SJSA1 (cell line): ENCODE measurements at places on chromosomes 7 and 10.

DNA sequence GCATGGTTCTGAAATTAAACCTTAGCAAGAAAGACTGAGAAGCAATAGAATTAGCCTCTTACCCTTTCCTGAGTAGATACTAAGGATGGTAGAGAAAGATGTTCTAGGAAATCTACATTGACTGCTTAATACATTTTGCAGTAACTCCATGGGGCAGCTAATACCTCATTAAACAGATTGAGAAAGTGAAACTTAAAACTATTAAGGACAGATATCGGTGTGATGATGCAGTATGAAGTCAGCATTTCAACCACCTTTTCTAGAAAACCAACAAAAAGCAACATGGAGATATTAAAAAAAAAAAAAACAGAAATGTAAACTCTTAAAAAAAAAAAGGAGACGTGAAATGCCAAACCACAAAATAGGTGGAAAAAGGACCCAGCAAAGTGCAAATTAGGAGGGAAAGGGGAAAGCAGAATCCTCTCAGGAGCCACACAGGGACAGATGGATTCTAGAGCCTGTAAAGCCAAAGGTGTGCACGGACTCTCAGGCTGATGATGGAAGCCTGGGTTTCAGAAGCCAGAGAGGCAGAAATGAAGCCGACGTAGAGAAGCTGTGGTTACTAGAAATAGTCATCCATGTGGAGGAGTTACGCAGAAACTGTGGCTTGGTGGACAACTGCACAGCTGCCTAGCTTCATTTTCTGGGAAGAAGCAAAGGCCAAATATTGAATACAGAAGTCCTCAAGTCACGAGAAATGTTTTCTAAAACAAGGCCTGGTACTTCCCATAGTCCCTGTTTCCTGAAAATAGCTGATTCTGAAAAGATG lies 38.1 kb upstream of the GPR141 start:
- no peak overlapping the region for H3K4me3 ChIP-seq
- no peaks in the 10 kb centered on the region for H3K4me1 ChIP-seq
- H3K27ac ChIP-seq, result no peak overlapping the region
- H3K27me3 ChIP-seq, result no peaks in the 10 kb centered on the region

GRCh38 chr7:141668853-141669252 lies 33.1 kb downstream of the DENND11 start:
- no peak overlapping the region for H3K27ac ChIP-seq
- H3K4me3 ChIP-seq, result no peak overlapping the region
- H3K36me3 ChIP-seq, result peaks cover 9% of the 10 kb centered on the region
- H3K27me3 ChIP-seq, result no peaks in the 10 kb centered on the region
- H3K4me1 ChIP-seq, result peaks cover 6% of the 10 kb centered on the region

DNA sequence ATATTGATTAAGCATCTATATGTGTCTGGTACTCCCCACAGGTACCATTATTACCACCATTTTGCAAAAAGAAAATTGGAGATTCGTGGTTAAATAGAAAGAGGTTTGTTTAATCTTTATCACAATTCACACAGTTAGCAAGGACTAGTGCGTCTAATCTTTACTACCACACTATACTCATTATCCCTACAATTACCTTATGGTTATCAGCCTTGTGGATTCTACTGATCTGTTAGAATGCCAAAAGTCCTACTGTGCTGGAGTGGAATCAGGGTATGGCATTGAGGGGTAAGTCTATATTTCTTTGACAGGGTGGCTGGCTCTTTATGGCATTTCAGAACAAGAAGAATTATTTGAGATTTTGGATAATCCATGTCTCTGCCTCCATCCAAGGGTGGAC lies 156.1 kb downstream of the RNLS start:
- H3K4me3 ChIP-seq, result no peak overlapping the region
- no peaks in the 10 kb centered on the region for H3K4me1 ChIP-seq
- H3K27me3 ChIP-seq, result no peaks in the 10 kb centered on the region
- DNase-seq, result no peak

- no peaks in the 10 kb centered on the region for H3K36me3 ChIP-seq
- H3K27me3 ChIP-seq, result no peaks in the 10 kb centered on the region
- no peak for DNase-seq
Observed at GRCh38 chr7:51827631-51828030, 511.0 kb upstream of the COBL start.

- no peak overlapping the region for H3K4me3 ChIP-seq
- H3K36me3 ChIP-seq, result peaks cover 44% of the 10 kb centered on the region
- DNase-seq, result no peak
- H3K27ac ChIP-seq, result peak overlapping the region; percentile 62; the same call in 1 of the 2 replicates
- peaks cover 35% of the 10 kb centered on the region for H3K4me1 ChIP-seq
Observed at GRCh38 chr7:158550886-158551452, 36.7 kb downstream of the PTPRN2 start.

DNA sequence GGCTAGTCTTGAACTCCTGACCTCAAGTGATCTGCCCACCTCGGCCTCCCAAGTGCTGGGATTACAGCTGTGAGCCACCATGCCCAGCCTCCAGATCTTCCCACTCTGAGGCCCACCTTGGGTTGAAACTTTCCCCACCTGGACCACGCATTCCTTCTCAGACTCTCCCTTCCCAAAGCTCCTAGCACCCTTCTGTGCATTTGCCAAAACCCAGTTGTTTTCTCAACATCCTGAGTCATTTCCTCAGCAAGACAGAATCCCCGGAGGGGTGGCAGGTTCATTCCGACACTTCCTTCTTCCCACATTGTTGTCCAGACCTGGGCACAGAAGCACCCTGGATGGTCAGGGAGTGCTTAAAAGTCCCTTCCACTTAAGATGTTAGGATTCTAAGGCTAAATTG lies 28.9 kb downstream of the BAG3 start:
- H3K27me3 ChIP-seq, result no peaks in the 10 kb centered on the region
- peak; percentile 60 for DNase-seq
- H3K27ac ChIP-seq, result 0 out of 2 replicates have a peak overlapping the region, but pooled peaks have one; percentile 5
- H3K4me3 ChIP-seq, result no peak overlapping the region
- peaks cover 28% of the 10 kb centered on the region for H3K36me3 ChIP-seq
- H3K4me1 ChIP-seq, result peaks cover 37% of the 10 kb centered on the region

DNA sequence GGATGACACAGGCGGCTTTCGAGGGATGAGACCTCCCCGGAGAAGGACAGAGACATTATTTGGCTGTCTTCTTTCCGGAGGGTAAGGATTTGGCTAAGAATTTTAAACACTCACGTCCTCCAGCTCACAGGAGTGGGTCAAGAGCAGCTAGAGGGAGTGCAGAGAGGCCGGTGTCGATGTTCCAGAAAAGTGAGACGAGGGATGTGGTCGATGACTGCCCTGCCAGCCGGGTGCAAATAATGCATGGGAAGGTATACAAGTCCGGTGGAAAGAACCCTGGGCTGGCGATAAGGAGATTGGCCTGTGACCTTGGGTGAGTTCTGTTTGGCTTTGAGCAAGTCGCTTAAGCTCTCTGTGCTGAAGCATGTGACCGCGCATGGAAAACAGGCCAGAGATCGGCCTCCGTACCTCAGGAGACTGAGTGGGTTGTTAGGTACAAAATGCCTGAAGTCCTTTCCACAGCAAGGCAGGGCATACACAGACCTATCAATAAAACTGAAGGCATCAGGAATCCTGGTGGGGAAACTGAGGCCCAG lies 149.1 kb downstream of the UBE2H start:
- no peaks in the 10 kb centered on the region for H3K4me1 ChIP-seq
- DNase-seq, result no peak
- no peaks in the 10 kb centered on the region for H3K36me3 ChIP-seq
- no peak overlapping the region for H3K27ac ChIP-seq

- peak overlapping the region; percentile 44; the same call in 1 of the 2 replicates for H3K27ac ChIP-seq
- peaks cover 9% of the 10 kb centered on the region for H3K4me1 ChIP-seq
- peak overlapping the region; percentile 74 for H3K4me3 ChIP-seq
- no peaks in the 10 kb centered on the region for H3K36me3 ChIP-seq
- no peaks in the 10 kb centered on the region; the same call in 1 of the 2 replicates for H3K27me3 ChIP-seq
- peak; percentile 54 for DNase-seq
Observed at GRCh38 chr10:22315455-22316285, 518 bp upstream of the COMMD3 start.

- H3K4me3 ChIP-seq, result peak overlapping the region; percentile 14; the same call in 1 of the 2 replicates
- H3K4me1 ChIP-seq, result no peaks in the 10 kb centered on the region
- no peak for DNase-seq
Observed at GRCh38 chr10:55631071-55631654, 729.9 kb downstream of the ZWINT start.

DNA sequence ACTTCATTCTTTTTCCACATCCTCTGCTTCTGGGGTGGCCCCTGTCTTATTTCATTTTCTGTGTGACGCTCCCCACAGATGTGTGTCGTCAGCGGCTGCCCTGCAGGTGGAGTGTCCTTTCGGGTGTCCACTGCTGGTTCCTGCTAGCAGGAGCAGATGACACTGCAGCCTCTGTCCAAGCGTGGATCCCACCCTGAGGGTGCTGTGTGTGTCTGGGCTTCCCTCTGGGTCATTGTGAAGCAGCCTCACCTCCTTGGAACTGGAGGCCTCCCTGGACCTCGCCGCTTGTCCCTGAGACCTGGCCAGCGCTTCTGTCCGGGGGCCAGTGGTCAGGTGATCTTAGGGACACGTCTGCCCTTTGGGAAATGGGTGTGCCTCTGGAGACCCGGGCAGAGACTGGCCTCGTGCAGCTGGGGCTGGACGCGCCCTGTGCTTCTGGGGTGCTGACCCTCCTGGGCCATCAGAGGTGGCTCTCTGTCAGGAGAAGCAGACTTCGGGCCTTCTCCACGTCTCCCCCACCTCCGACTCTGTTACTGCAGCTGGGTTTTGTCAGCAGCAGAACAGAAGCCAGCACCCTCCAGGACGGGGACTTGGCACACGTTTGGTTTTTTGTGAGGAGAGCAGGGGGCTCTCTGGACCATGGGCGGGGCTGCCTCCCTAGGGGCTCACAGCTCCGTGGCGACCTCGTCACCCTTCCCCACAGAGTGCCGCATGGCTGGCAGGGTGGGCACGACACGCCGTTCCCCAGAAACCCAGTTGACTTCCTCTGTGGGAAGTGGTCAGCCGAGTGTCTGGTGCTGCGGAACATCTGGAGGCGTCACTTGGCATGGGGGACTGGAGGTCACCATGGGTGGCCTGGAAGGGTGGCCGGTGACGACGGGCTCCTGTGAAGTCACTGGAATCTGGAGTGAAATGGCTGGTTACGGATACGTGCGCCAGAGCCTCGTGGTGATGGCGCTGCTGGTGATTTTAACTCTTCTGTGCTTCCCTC lies 48.4 kb downstream of the INPP5A start:
- no peak overlapping the region for H3K27ac ChIP-seq
- H3K4me1 ChIP-seq, result peaks cover 10% of the 10 kb centered on the region
- no peak for DNase-seq
- no peak overlapping the region for H3K4me3 ChIP-seq
- H3K27me3 ChIP-seq, result no peaks in the 10 kb centered on the region

- no peaks in the 10 kb centered on the region for H3K36me3 ChIP-seq
- no peak overlapping the region for H3K4me3 ChIP-seq
- no peak overlapping the region for H3K27ac ChIP-seq
- no peak for DNase-seq
- peaks cover 32% of the 10 kb centered on the region for H3K4me1 ChIP-seq
- no peaks in the 10 kb centered on the region for H3K27me3 ChIP-seq
Observed at GRCh38 chr10:73971636-73972354, 26.1 kb upstream of the VCL start.

DNA sequence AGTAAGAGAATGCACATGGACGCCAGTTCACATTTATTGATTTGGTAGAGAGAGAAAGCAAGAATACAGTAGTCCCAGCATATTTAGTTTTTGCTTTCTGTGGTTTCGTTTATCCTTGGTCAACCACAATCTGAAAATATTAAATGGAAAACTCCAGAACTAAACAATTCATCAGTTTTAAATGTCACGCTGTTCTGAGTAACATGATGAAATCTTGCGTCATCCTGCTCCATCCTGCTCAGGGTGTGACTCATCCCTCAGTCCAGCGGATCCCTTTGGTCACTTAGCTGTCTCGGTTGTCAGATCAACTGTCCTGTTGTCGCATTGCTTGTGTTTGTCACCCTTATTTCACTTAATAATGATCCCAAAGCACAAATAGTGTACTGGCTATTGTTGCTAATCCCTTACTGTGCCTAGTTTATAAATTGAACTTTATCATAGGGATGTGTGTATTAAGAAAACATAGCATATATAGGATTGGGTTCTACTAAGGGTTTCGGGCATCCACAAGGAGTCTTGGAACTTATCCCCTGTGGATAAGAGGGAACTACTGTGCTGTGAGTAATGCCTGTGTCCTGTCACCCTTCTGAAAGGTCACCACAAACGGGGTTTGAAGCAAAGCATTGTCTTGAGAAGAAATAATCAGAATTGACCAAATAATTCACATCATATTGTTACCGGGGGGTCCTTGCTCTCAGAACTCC lies 73.6 kb downstream of the OTUD1 start:
- no peak overlapping the region for H3K27ac ChIP-seq
- DNase-seq, result no peak
- H3K27me3 ChIP-seq, result no peaks in the 10 kb centered on the region
- H3K4me3 ChIP-seq, result no peak overlapping the region
- no peaks in the 10 kb centered on the region for H3K36me3 ChIP-seq

DNA sequence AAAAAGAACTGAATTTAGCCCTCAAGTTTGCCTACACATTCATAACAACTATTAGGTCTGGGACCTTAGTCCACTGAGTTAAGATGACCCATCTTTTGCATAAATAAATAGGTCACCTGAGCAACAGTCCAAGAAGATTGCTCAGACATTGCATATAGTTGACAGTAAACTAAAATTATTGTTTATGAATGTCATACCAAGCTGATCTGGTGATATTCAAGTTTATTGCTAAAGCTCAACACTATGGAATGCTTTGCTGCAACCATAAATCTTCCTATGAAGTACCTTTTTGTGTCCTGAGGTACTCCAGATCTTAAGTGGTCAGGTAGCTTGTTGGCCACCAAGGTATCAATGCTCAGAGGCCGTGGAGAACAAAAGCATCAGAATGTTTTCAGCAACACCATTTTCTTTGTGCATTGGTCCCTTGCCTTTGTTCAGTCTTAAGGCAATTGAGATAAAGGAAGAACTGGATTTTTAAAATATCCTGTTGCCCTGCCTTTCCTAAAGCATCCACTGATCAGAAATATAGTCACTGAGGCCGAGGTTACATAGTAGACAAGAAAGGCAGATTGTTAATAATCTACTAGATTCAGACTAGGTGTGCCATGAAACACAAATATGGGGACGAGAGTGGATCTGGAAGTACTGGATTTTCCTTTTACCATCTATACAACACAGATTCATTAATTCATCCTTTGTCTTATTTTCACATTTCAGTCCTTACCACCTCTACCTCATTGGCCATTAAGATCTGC lies 321.3 kb downstream of the PTEN start:
- H3K36me3 ChIP-seq, result no peaks in the 10 kb centered on the region
- H3K4me1 ChIP-seq, result no peaks in the 10 kb centered on the region
- no peak overlapping the region for H3K27ac ChIP-seq
- no peak overlapping the region for H3K4me3 ChIP-seq

- no peak overlapping the region for H3K27ac ChIP-seq
- H3K36me3 ChIP-seq, result no peaks in the 10 kb centered on the region
- H3K4me3 ChIP-seq, result no peak overlapping the region
- H3K4me1 ChIP-seq, result no peaks in the 10 kb centered on the region
- H3K27me3 ChIP-seq, result no peaks in the 10 kb centered on the region
Observed at GRCh38 chr7:22185559-22185958, 171.4 kb downstream of the RAPGEF5 start.

- H3K36me3 ChIP-seq, result no peaks in the 10 kb centered on the region
- H3K27ac ChIP-seq, result no peak within 1 kb of the TSS
- H3K4me3 ChIP-seq, result peak within 1 kb of the TSS; percentile 9; the same call in 1 of the 2 replicates
Observed at GRCh38 chr7:151167197-151167961, at the start of gene GBX1. TSS of gene GBX1 (minus strand) at chr7:151167694. CDS start at chr7:151167548, 146 bp downstream.
